ENCODE measurements at places on chromosomes 6 and 20.

- no peaks in the 10 kb centered on the region for H3K4me1 ChIP-seq
- no peak overlapping the region for H3K4me3 ChIP-seq
- no peak overlapping the region for H3K27ac ChIP-seq
- H3K36me3 ChIP-seq = no peaks in the 10 kb centered on the region
These were observed 94.0 kb downstream of the SCML4 start for GRCh38 chr6:107730106-107730505.

DNA sequence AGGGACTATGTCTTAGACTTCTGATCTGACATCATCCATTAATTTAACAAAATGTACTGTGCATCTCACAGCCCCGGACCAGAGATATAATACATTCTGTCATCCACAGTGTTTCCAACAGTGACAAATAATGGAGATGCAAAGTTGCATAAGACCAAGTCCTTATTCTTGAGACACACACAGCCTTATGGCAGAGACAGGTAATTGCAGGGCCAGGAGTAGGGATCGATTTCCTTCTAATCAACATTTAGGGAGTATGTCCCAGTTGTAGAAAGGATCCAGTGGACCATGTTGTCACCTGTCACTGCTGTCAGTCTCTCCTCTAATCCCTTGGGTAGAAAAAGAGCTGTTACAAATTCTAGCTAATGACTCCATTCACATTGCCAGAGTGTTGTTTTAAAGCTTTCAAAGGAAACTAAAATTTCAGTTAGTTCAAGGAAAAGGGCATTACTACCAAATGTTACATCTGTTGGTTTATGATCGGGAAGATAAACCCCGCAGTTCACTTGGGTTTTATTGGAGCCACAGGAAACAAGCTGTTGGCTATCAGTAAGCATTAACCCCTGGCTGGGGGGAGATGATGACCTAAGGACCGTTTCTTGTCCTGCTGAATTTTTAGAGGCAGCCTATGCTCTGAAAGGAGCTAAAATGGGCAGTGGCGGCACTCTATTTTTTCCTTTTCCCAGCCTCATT is 111.4 kb upstream of the ATXN1 start:
- no peak for DNase-seq
- no peak overlapping the region for H3K4me3 ChIP-seq
- H3K27ac ChIP-seq = no peak overlapping the region
- H3K27me3 ChIP-seq = peaks cover 23% of the 10 kb centered on the region

DNA sequence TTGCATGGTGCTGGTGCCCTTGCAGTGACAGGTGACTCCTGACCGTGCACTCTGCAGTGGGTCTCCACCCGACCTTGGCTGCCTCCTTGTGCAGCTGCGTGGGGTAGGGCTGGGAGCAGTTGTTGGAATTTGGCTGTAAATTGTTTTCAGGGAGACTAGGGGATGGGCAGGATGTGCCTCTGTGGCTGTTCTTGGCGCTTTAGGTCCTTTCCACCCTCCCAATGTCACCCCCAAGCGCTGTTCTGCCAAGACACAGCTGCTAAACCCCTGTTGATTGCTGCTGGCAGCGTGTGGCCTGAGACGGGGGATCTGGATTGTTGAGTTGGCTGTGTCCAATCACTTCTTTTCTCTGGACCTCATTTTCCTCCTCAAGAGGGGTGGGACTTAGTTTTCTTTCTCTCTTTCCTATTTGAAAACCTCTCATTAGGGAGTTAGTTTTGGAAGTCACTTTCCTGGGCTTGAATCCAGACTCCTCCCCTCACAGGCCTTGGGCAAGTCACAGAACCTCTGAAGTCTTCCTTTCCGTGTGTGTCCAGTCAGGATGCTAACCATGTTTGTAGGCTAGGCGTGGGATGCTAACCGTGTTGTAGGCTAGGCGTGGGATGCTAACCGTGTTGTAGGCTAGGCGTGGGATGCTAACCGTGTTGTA is 8.5 kb downstream of the IGF2R start:
- H3K27ac ChIP-seq = peak overlapping the region; percentile 65
- H3K4me1 ChIP-seq = peaks cover 83% of the 10 kb centered on the region
- peaks cover 3% of the 10 kb centered on the region for H3K27me3 ChIP-seq
- H3K36me3 ChIP-seq = peaks cover 5% of the 10 kb centered on the region
- H3K4me3 ChIP-seq = no peak overlapping the region

GRCh38 chr6:100482698-100483097 is 18.0 kb upstream of the SIM1 start:
- H3K27ac ChIP-seq = no peak overlapping the region
- DNase-seq = no peak
- H3K36me3 ChIP-seq = no peaks in the 10 kb centered on the region
- no peak overlapping the region for H3K4me3 ChIP-seq
- peaks cover 18% of the 10 kb centered on the region for H3K4me1 ChIP-seq
- H3K27me3 ChIP-seq = peaks cover 2% of the 10 kb centered on the region

- H3K27me3 ChIP-seq = no peaks in the 10 kb centered on the region
- H3K27ac ChIP-seq = no peak overlapping the region
- no peaks in the 10 kb centered on the region for H3K4me1 ChIP-seq
These were observed 233.0 kb upstream of the RAB32 start for GRCh38 chr6:146310628-146311027.

DNA sequence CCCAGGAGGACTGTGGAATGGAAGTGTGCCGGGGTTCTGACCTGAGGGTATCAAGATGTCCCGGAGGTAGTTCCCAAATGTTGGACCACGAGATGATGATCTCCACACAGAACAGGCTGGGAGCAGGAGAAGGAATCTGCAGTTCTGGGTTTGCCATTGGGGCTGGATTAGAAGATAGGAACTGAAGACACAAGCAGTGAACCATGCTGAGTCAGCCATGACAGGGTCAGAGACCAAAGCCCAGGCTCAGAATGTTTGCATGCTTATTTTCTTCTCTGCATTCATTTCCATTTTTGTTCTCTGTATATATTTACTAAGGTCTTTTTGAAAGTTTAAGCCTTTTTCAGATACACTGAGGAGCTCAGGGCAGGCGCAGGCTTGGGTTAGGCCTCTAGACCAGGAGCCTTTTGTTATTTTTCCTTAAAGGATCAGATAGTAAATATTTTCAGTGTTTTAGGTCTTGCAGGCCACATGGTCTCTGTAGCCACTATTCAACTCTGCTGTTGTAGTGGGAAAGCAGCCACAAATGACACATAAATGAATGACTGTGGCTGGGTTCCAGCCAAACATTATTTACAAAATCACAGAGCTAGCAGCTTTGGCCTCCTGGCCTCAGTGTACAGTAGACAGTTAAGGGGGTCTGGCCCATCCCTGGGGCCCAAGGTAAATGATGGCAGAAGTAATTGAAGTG is 28.5 kb downstream of the SLC35D3 start:
- peaks cover 2% of the 10 kb centered on the region for H3K27me3 ChIP-seq
- no peak overlapping the region for H3K27ac ChIP-seq
- DNase-seq = no peak
- no peaks in the 10 kb centered on the region for H3K4me1 ChIP-seq
- H3K4me3 ChIP-seq = no peak overlapping the region

- peaks cover 13% of the 10 kb centered on the region for H3K27me3 ChIP-seq
- DNase-seq = no peak
- peak overlapping the region; percentile 27 for H3K4me3 ChIP-seq
- H3K4me1 ChIP-seq = peaks cover 9% of the 10 kb centered on the region
- no peaks in the 10 kb centered on the region for H3K36me3 ChIP-seq
These were observed 279.4 kb downstream of the CD83 start for GRCh38 chr6:14396826-14397517.

GRCh38 chr6:110950440-110950839 is 8.1 kb upstream of the GTF3C6 start:
- no peak for DNase-seq
- peak overlapping the region; percentile 47 for H3K27ac ChIP-seq
- no peaks in the 10 kb centered on the region for H3K27me3 ChIP-seq
- H3K4me3 ChIP-seq = no peak overlapping the region
- peaks cover 55% of the 10 kb centered on the region for H3K4me1 ChIP-seq
- H3K36me3 ChIP-seq = no peaks in the 10 kb centered on the region

DNA sequence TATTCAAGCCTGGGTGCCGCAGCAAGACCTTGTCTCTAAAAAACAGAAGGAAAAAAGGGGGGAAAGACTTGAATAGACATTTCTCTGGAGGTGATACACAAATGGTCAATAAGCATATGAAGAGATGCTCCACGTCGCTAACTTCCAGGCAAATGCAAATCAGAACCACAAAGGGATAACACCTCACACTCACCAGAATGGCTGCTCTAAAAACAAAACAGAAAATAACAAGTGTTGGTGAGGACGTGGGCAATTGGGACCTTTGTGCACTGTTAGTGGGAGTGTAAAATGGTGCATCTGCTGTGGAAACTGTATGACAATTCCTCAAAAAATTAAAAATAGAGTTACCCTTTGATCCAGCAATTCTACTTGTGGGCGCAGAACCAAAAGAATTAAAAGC is 48.4 kb upstream of the TULP1 start:
- H3K27me3 ChIP-seq = peaks cover 45% of the 10 kb centered on the region
- H3K36me3 ChIP-seq = no peaks in the 10 kb centered on the region
- DNase-seq = no peak
- no peak overlapping the region for H3K4me3 ChIP-seq

DNA sequence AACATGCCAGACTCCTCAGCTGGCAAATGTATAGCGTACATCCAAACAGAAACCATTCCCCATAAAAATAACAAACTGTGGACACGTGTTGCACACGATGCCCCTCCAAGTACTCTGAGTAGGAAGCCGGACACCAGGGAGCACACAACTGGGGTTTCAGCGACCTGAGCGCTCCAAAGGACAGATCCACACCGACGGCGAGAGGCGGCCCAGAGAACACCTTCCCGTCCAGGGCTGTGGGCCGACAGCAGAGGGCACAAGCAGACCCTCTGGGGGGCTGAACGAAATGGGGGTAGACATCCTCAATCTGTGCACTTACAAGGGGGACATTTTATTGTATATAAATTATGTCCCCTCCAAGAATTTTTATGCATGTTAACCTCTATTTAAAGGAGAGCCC is 24.7 kb downstream of the TAF4 start:
- no peak overlapping the region for H3K4me3 ChIP-seq
- no peak for DNase-seq
- H3K27ac ChIP-seq = no peak overlapping the region
- peaks cover 9% of the 10 kb centered on the region for H3K36me3 ChIP-seq
- H3K4me1 ChIP-seq = peaks cover 30% of the 10 kb centered on the region

- no peaks in the 10 kb centered on the region for H3K36me3 ChIP-seq
- no peak overlapping the region for H3K27ac ChIP-seq
- DNase-seq = no peak
- H3K4me3 ChIP-seq = no peak overlapping the region
- peaks cover 30% of the 10 kb centered on the region for H3K27me3 ChIP-seq
These were observed 16.1 kb upstream of the PPP1R14C start for GRCh38 chr6:150126641-150127291.

- DNase-seq = no peak
- H3K27ac ChIP-seq = no peak overlapping the region
- H3K36me3 ChIP-seq = no peaks in the 10 kb centered on the region
- H3K4me1 ChIP-seq = peaks cover 7% of the 10 kb centered on the region
- no peaks in the 10 kb centered on the region for H3K27me3 ChIP-seq
- H3K4me3 ChIP-seq = no peak overlapping the region
These were observed 33.9 kb upstream of the FBXO30 start for GRCh38 chr6:145848541-145848940.

DNA sequence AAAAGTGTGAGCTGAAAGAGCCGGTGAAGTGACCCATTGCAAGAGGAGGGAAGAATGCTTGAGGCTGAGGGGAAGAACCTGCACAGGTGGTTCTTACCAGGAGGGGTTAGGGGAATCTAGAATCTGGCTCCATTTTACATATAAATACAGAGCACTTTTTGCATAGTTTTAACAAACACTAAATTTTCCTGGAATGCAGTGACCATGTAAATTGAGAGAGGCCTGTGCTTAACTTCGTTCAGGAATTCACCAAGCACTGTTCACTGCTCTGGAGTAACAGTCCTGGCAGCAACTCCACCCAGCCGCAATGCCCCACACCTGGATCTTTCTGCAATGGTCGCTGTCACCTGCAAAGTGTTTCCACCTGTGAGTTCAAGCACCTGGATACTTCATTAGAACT is 13.2 kb upstream of the RIPOR3 start:
- no peak overlapping the region for H3K4me3 ChIP-seq
- peaks cover 13% of the 10 kb centered on the region for H3K4me1 ChIP-seq
- H3K27me3 ChIP-seq = peaks cover 12% of the 10 kb centered on the region
- no peak overlapping the region for H3K27ac ChIP-seq
- no peaks in the 10 kb centered on the region for H3K36me3 ChIP-seq

- no peak overlapping the region for H3K4me3 ChIP-seq
- peaks cover 6% of the 10 kb centered on the region for H3K4me1 ChIP-seq
- no peaks in the 10 kb centered on the region for H3K36me3 ChIP-seq
These were observed 249.3 kb downstream of the TBX18 start for GRCh38 chr6:84515067-84515466.

DNA sequence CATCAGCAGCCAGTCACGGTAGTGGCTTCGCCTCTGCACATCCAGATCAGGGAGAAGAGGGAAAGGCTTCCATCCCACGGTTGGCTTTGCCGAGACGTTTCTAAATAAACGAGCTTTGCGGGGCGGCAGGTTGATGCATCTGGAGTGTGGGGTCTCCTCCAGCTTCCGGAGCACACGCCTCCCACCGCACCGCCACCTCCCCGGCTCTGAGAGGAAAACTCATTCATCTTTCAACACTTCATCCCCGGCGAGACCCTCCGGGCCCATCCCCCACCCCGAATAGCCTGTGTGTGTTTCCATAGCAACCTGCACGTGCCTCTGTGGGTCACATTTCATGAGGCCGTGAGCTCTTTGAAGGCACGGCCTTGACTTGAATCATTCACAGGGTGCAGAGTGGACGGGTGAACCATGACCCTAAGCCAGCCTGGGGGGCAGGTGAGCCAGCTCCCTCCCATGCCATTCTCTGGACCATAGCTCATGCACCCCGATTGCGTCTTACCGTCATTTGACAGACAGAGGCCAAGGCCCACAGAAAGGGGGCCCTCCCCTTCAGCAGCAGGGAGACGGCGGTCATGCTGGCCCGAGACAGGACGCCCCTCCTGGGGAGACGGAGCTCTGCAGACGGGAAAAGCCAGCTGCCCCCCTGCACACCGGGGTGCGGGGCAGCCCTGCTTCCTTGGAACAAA is 16.2 kb upstream of the CHRNA4 start:
- H3K27me3 ChIP-seq = peaks cover 9% of the 10 kb centered on the region
- H3K36me3 ChIP-seq = no peaks in the 10 kb centered on the region
- H3K27ac ChIP-seq = no peak overlapping the region
- DNase-seq = no peak

GRCh38 chr6:22613695-22614094 is 44.3 kb downstream of the HDGFL1 start:
- DNase-seq = no peak
- no peaks in the 10 kb centered on the region for H3K27me3 ChIP-seq
- no peaks in the 10 kb centered on the region for H3K36me3 ChIP-seq
- no peak overlapping the region for H3K4me3 ChIP-seq
